LoVo (cell line): ENCODE measurements at places on chromosomes 3 and 15.

DNA sequence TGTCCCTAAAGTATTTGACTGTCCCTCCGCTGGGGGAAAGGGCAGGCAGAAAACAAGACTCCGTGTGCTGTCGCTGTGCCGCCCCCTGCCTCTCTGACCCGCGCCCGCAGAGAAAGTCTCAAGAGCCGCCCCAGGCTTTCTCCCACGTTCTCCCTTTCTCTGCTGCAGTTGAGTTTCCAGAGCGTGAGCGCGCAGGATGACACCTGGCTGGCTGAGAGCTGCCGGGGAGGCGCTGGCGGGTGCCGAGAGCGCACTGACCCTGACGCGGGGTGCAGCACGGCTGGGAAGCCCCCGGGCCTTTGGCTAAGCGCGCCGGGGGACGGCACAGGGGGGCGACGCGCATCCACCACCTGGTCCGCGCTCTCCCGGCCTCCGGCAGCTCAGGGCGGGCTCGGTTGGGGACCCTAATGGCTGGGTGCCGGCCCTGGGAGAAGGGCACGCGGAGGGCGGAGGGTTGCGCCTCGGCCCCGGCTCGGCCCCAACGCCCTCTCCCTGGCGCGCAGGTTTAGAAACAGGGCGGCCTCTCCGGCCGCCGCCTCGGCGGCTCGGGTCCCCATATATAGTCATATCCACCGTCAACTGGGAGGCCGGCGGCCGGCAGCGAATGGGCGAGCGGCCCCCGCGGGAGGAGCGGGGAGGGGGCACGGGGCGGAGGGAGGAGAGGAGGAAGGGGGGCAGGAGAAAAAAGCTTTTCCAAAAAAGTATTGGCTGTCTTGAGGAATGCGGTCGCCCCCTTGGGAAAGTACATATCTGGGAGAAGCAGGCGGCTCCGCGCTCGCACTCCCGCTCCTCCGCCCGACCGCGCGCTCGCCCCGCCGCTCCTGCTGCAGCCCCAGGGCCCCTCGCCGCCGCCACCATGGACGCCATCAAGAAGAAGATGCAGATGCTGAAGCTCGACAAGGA is at the start of gene TPM1:
TSS of gene TPM1 (plus strand) at position 774 of the 903 bp plus-strand sequence. CDS start at position 857, 83 bp downstream.
- peak; percentile 54 for DNase-seq

- no peak for DNase-seq
Measured at GRCh38 chr3:168028086-168028485, 67.6 kb downstream of the GOLIM4 start.

GRCh38 chr3:155548195-155548594 is 196.7 kb downstream of the PLCH1 start:
- no peak for DNase-seq

- DNase-seq, result no peak
Measured at GRCh38 chr3:12352253-12352652, 63.4 kb downstream of the PPARG start.

DNA sequence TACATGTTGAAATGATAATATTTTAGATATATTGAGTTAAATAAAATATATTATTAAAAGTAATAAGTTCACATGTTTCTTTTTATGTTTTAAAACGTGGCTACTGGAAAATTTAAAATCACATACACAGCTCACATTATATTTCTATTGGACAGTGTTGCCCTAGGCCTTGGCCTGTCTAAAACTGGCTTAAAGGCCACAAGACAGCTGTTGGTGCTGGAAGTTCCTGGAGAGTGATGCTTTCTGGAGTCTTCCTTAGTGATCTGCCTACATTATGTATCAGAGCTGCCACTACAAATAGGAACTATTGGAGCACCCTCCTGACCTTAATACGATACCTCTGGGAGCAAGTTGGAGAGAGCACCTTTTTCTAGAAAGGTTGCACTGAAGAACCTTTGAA is 254.1 kb upstream of the C2CD4B start:
- no peak for DNase-seq

DNA sequence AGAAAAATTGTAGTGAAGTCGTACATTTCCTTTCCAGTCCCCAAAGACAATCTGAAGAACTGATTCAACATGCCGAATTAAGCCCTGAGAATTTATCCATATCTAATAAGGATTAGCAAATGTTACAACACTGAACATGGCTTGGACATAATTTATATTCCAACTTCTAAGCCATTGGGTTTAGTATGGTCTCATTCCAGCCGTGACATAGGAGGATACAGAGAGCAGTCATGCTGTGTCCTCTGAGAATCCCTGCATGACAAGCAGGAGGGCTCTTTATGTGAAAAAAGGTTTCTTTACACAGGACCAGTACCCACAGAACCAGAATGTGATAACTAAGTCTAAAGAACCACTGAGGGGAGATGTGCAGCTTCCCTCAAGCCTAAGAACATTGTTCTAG is 231.9 kb upstream of the WNT5A start:
- no peak for DNase-seq

DNA sequence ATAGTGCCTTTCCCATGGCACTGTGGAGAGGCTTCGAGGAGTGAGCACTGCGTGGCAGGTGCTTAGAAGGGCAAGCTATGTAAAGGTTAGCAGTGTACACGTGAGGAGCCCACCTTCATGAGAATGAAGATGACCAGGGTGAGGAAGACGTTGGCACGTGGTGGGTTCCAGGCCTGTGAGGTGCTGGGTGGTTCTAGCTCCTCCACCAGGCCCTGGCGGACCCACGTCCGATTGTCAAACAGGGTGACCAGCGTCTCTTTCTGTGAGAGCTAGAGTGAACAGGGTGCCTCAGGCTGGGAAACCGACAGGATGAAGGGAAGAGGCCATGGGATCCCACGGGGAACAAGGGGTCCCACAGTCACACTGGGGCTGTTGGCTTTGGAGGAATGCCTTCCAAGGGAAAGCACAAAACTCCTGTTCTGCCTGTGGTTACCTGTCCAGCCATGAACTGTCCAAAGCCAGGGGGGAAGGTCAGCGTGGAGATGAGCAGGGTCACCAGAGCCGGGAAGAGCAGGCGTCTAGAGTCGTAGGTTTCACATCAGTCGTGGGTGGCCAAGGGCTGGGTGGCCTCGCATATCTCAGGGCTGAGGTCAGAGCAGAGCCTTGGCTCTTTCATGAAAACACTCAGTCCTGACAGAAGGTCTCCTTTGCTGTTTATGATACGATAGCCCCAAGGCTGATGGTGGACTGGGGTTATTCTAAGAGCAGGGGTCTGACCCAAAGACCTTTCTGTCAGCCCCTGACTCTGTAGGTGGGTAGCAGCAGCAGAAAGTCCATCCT is 6.0 kb downstream of the CLCN2 start:
- DNase-seq, result no peak

GRCh38 chr3:162699291-162699690 is 1202.7 kb downstream of the OTOL1 start:
- DNase-seq, result no peak

GRCh38 chr15:48928877-48929538 is 34.7 kb downstream of the SHC4 start:
- peak; percentile 11 for DNase-seq

DNA sequence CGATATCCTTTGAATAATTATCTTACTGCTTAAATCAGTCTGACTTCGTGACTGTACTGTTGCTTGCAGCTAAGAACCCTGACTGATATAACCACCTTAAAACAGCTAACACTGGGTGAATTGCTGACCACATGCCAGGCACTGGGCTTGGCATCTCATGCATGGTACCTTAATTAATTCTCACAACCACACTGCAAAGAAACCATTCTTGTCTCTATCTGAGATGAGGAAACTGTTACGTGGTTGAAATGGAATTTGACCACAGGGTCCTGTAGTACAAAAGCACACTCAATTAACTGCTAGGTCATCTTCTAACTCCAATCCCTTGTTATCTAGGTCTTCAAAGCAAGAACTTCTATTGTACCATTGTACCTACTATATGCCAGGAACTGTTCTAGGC is 92.7 kb upstream of the PRICKLE2 start:
- DNase-seq, result no peak

DNA sequence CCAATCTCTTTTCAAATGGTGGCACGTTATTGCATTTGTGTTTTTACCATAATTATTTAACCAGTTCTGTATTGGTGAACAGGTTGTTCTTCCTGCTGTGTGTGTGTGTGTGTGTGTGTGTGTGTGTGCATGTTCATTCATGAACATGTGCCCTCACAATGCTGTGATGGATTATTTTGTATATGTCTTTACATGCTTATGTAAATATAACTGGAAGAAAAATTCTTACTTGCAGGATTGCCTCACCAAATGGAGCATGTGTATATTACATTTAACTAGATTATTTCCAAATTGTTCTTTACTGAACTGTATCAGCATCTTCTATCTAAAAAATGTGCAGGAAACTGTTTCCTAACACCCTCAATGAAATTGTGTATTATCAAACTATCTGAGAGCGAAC is 175.2 kb upstream of the ZPLD1 start:
- no peak for DNase-seq
